ENCODE measurements at places on chromosomes 16 and 17.

DNA sequence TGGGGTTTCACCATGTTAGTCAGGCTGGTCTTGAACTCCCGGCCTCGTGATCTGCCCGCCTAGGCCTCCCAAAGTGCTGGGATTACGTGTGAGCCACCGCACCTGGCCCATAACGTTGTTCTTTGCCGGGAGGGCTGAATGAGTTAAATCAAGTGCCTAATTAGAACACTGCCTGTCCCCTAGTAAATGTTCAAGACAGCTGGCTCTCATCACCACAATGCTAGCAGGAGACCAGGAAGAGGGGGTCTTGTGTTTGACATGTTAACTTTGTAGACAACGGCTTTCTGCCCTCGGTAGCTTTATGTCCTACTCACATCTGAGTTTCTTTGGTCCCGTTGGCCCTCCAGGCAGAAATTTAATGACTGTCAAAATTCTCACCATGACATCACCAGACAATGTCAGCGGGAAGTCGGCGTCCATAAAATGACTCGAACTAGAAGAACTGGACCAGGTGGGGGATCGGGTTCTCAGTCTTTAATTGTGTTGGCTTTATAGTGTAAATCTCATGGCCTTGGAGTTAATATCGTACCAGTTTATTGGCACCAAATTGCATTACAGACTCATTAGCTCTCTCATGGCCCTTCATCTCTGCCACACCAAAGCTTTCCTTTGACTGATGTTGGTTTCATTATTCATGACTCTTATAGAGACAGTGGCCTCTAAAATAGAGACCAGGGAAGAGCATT, 11.4 kb upstream of the ITPRIPL2 start:
- DNase-seq, result no peak

DNA sequence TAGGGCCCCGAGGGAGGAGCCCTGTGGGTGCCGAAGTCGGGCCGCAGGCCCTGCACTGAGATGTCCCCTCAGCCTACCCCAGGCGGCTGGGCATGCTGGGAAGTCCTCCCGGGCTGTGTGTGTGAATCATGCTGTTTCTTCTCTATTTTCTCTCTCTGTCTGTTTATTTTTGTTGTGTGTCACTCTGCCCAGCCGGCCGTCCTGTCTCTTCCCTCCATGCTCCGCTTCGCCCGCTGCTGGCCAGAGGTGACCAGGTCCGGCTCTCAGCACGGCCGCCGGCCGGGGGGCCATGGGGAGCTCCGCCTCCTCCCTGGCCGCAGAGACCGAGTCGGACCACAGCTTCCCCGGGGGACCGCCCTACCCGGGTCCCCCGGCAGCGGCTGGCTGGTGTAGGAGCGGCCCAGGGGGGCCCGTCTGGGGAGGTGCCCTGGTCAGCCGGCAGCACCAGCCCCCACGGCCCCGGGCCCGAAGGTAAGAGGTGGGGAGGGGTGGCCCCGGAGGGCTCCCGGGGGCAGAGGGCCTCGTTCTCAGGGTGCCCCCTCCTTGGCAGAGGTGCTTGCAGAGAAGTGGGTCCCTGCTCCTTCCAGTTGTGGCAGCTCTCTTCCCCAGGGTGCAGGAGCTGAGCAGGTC, 12.5 kb downstream of the CAPN15 start:
- DNase-seq, result no peak

DNA sequence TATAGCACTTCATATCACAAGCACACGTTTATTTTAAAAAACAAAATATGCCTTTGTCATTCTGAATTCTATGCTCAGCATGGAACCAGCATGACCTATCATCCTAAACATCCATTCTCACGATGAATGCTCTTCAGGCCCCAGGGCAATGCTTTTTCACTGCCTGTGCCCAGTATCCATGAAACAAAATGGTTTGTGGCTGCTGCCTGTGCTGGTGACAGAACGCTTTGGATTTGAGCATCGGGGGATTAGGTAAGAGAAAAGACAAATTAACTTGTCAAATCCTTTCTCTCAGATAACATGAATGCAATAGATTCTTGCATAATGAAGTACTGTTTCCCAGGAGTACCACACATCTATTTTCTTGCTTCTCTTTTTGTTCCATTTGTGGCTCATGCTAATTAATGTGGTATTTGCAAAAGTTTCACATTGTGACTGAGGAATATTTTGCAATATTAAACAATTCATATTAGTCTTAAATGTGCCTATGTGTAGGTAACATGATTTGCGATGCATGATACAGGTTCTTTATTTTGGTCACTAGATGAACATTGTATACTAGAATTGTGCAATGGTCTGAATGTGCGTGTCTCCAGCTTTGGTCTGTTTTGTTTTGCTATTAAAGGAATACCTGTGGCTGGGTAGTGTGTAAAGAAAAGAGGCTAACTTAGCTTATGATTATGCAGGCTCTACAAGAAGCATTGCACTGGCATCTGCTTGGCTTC, 25.8 kb upstream of the SRSF1 start:
- DNase-seq, result no peak

DNA sequence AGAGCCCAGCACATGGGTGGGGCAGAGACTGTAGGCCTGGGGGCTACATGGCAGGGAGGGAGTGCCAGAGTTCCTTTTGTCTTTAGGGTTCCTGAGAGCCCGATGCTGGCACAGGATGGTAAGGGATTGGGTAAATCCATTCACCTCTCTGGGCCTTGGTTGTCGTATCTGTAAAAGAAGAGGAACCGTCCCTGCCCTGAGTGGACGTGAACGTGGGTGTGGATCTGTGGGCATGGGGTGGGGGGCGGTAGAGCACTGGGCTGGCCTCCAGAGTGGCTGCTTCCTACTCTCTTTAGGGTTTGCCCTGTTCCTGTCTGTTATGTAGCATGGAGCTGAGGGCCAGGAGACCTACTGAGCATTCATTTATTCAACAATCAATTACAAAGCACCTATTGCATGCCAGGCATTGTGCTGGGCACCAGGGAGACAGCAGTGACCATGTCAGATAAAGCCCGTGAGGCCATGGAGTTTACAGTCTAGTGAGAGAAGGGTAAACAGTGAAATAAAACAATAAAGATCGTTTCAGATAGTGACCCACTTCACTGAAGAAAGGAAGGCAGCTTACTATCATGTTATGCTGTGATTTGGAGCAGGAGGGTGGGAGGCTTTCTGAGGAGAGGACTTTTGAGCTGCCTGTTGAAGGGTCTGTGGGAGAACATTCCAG, 13.1 kb upstream of the TCAP start:
- DNase-seq, result peak; percentile 40

GRCh38 chr16:78675312-78675711, 575.9 kb downstream of the WWOX start:
- peak; percentile 31 for DNase-seq

DNA sequence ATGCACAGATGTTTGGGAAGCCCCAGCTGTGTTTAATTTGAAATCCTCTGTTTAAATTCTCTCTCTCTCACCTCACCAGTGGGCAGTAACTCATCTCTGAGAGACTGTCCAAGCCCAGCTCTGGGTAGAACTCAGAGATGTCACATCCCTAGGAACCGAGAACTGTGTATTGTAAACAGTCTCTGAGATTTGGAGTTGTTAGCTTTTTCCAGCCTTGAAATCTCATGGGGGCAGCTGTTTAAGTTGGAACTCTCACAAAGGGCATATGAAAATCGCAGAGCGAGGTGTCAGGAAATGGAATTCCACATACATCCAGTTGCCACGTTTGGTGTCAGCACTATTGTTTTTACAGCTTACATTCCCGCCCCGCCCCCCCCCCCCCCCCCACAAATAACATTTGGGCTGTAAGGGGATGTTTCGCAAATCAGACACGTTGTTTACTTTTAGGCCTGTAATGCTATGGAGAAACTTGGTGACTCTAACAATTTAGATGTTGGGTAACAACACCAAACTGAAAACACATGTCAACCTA, 34.3 kb downstream of the VPS35L start:
- DNase-seq, result no peak

GRCh38 chr17:43409131-43409530, 10.3 kb downstream of the ARL4D start:
- DNase-seq, result no peak

GRCh38 chr16:68642047-68642435, 3.1 kb upstream of the CDH3 start:
- no peak for DNase-seq

GRCh38 chr16:12021578-12022253, 45.2 kb downstream of the SNX29 start:
- DNase-seq, result no peak

GRCh38 chr17:43143201-43143600, 18.0 kb upstream of the BRCA1 start:
- no peak for DNase-seq

DNA sequence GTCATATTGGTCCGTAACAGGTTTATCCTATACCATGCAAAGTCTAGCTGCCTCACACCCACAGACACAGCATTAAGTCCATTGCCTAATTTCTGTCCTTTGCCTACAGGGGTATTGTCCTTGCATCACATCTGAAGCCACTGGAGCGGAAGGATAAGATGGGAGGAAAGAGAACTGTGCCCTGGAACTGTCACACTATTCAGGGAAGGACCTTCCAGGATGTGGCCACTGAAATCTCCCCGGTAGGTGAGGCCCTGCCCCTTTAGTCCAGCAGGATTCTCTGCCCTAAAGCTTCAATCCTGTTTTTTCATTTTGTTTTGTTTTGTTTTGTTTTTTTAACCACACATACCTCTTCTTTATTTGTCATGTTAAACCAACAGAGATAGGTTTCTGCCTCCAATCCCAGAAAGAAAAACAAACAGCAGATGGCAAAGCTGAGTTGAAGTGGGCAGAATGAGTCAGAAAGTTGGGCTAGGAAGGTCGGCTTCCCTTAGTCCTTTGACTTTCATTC, 2.2 kb upstream of the EFTUD2 start:
- DNase-seq, result no peak

GRCh38 chr16:20844588-20844987, 38.3 kb downstream of the REXO5 start:
- DNase-seq, result no peak

- DNase-seq, result peak; percentile 62
These were observed 542 bp downstream of the SLC39A11 start for GRCh38 chr17:73091770-73092522.

DNA sequence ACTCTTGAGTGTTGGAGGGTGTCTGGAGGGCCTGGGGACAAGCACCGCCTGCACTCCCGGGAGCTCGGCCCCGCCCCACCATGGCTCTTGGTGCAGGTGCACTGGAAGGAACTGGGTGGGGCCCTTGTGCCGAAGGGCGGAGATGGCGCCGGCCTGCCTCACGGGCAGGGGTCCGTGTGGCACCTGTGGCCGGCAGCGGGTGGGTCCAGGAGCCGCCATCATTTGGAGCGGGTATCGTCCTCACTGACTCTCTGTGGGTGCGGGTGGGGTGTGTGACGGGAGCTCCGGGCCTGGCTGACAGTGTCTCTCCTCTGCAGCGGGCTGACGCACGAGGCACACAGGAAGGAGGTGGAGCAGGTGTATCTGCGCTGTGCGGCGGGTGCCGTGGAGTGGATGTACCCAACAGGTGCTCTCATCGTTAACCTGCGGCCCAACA, 5.2 kb downstream of the METRNL start:
- DNase-seq, result no peak

DNA sequence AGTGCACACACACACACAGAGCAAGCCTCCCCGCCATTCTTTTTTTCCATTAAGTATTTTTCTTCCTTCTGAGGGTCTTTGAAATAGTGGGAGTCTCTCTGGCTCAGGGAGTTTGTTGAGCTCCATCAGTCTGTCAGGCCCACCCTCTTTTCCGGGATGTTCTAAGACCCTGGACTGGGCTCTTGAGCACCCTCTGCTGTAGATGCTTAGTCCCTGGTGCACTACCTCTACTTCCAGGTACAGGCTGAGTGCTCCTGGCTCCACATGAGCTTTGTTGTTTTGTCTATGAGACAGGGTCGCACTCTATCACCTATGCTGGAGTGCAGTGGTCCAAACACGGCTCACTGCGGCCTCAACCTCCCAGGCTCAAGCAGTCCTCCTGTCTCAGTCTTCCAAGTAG, 20.7 kb downstream of the LIMD2 start:
- DNase-seq, result no peak

- no peak for DNase-seq
These were observed 26.0 kb downstream of the FCSK start for GRCh38 chr16:70480127-70481105.

GRCh38 chr17:43860077-43860725, 13.2 kb downstream of the CD300LG start:
- DNase-seq, result no peak

- no peak for DNase-seq
These were observed 105.1 kb downstream of the PARN start for GRCh38 chr16:14524979-14525378.

DNA sequence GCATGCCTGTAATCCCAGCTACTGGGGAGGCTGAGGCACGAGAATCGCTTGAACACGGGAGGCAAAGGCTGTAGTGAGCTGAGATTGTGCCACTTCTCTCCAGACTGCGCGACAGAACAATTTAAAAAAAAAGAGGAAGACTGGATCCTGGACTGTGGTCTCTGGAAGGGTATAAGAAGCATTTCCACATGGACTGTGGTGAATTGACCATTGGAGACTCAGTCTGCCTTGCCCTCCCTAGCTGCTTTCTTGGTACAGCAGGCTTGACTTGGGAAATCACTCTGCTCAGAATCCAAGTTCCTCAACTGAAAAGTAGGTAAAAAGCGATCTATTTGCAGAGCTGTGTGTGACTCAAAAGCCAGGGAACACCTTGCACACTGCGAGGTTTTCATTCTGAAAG, 1.0 kb upstream of the MGRN1 start:
- no peak for DNase-seq

DNA sequence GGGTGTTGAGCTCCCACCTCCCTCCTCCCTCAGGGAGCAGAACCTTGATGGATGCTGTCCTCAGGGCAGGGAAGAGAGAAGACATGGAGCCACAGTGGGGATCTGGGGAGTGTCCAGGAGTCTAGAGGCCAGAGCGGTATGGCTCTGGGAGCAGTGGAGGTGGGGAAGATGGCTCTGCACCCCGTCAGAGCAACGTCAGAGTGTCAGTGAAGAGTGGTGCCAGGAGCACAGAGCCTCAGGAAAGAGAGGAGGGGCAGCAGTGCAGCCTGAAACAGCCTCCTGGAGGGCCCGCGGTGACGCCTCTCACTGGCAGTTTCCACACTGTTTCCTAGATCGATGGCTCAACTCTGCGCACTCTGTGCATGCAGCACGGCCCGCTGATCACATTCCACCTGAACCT, 23.2 kb upstream of the SLC5A11 start:
- DNase-seq, result no peak

- DNase-seq, result no peak
These were observed at the start of gene AOC3 for GRCh38 chr17:42850954-42851353. Gene AOC3, plus strand, starts transcription at chr17:42851199. Its CDS starts 145 bp downstream, at chr17:42851344.

DNA sequence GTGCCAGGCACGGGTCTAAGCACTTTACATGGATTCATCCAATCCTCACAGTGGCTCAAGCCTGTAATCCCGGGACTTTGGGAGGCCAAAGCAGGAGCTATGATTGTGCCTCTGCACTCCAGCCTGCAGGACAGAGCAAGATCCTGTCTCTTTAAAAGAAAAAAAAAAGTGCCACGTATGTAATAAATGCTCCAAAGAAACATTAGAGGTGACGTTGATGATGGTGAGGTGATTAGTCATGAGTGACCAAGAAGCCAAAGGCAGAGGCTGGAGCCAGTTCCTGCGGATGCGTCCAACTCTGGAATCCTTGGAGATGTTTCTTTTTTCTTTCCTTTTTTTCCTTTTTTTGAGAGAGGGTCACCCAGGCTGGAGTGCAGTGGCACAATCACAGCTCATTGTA, 59.4 kb upstream of the SIAH1 start:
- DNase-seq, result no peak

Measured in hepatocyte (in vitro differentiated cells).